ENCODE measurements at places on chromosomes 1 and 21. TPM values are rescaled to one million over a fixed set of nuclear protein-coding genes. Genes with fewer than 3 reads are reported as not detected.

PHLDA3 gene
- total RNA-seq: 26.6 TPM

S100A5 gene
- total RNA-seq: not detected

RGL1 gene
- 48.9 TPM for total RNA-seq

ADCY10 gene
- total RNA-seq: 0.07 TPM

RAP1GAP gene
- 0.07 TPM for total RNA-seq

GPR25 gene
- total RNA-seq: not detected
